Naive thymus-derived CD8-positive, alpha-beta T cell (primary cell): ENCODE measurements at places on chromosomes 2 and 18.

DNA sequence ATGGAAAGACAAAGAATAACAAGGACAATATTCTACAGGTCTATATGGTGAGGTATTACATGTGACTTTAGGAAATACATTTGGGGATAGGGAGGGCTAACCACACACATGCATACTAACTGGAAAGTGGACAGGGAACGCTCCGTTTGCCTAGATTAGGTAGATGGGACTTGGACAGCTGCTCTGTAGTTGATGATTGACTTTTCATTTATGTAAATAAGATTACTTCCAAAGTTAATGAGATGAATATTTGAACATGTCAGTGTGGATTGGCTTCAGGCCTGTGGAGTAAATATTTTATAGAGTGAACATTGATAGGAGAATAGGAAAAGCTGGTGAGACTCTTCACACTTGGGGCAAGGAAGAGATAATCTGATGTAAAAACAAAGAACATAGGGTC is 142.0 kb downstream of the NCK2 start:
- H3K36me3 ChIP-seq, result peaks cover 39% of the 10 kb centered on the region
- H3K4me1 ChIP-seq, result peaks cover 59% of the 10 kb centered on the region
- DNase-seq, result no peak

GRCh38 chr2:241616168-241617125 is 20.5 kb downstream of the THAP4 start:
- peak overlapping the region; percentile 96 for H3K27ac ChIP-seq
- H3K36me3 ChIP-seq, result no peaks in the 10 kb centered on the region
- peaks cover 38% of the 10 kb centered on the region for H3K4me1 ChIP-seq
- DNase-seq, result no peak
- peak overlapping the region; percentile 92 for H3K4me3 ChIP-seq

- DNase-seq, result no peak
- no peak overlapping the region for H3K4me3 ChIP-seq
- H3K4me1 ChIP-seq, result peaks cover 31% of the 10 kb centered on the region
- H3K27ac ChIP-seq, result no peak overlapping the region
- no peaks in the 10 kb centered on the region for H3K36me3 ChIP-seq
These were observed 144.4 kb upstream of the ITGA6 start for GRCh38 chr2:172282944-172283343.

- no peak overlapping the region for H3K27ac ChIP-seq
- no peaks in the 10 kb centered on the region for H3K4me1 ChIP-seq
- DNase-seq, result no peak
- peaks cover 14% of the 10 kb centered on the region for H3K27me3 ChIP-seq
- H3K4me3 ChIP-seq, result no peak overlapping the region
These were observed 179.7 kb upstream of the SH3BP4 start for GRCh38 chr2:234771980-234772732.

GRCh38 chr2:102321941-102322719 is 10.8 kb downstream of the IL1RL1 start:
- H3K4me1 ChIP-seq, result no peaks in the 10 kb centered on the region
- H3K36me3 ChIP-seq, result no peaks in the 10 kb centered on the region
- no peak overlapping the region for H3K4me3 ChIP-seq
- H3K27ac ChIP-seq, result no peak overlapping the region
- no peak for DNase-seq

DNA sequence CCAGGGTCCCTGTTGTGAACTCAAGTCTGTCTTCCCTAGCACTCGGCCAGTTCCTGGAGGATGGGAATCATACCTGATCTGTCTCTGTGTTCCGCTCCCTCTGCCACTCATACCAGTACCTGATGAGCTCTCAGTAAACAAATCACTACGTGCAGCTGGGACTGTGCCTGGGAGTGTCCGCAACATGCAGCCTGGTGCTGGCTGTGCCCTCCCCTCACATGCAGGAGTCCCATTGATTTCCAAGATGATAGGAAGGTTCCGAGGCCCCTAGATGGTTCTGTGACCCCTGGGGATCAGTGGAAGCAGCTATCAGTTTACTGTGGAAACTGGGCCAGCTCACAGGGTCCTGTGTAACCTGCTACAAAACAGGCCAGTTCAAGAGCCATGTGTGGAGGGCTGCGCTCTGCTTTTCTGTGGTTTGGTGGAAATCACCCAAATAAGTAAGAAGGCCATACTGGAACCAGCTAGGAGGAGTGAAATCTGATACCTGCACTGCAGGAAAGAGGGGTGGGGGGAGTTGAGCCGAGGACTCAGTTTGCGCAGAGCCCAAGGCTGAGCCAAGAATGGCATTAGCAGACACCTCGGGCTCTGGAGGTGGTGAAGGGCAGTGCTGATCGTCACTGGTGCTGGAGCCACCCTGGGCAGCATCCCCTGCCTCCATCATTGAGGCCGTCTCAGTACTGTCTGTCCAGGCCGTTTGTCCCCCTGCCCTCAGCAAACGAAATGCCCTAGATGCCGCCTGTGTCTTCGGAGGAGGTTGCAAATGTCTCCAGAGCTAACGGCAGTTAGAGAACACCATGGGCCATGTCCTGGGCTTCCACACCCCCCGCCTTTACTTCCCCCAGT is 93.3 kb downstream of the KLHL29 start:
- no peak overlapping the region for H3K27ac ChIP-seq
- no peak overlapping the region for H3K4me3 ChIP-seq
- no peak for DNase-seq
- H3K36me3 ChIP-seq, result no peaks in the 10 kb centered on the region
